ENCODE measurements at places on chromosomes 6 and 20.

DNA sequence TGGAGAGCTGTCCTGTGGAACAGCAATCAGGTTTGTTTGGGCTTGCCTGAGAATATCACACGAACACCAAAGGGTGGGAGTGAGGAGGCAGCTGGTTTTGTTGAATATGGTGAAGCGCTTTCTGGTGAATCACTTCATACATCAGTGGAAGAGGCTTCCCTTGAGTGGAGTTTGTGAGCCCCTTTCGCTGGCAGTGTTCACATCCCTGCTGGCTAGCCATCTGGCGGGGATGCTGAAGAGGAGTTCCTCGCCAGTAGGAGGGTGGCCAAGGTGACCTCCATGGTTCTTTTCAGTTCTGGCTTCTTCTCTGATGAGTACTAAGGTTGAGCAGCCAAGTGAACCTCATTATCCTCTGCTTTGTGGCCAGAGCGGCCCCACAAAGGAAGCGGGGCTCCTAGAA lies 37.7 kb upstream of the RNF8 start:
- DNase-seq = no peak

DNA sequence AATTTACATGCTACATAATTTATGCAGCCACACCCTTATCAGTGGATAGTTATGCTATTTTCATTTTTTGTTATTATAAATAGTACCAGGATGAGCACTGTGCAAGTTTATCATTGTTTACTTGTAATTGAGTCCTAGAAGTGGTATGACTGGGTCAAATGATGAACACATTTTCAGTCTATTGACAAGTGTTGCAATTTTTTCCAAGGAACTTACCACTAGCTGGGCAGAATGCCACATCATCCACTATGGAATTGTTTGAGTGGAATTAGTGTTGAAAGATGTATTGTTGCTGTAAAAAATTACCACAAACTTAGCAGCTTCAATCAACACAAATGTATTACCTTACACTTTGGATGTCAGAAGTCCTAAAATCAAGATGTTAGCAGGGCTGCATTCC lies 38.1 kb upstream of the OPN5 start:
- DNase-seq = no peak

DNA sequence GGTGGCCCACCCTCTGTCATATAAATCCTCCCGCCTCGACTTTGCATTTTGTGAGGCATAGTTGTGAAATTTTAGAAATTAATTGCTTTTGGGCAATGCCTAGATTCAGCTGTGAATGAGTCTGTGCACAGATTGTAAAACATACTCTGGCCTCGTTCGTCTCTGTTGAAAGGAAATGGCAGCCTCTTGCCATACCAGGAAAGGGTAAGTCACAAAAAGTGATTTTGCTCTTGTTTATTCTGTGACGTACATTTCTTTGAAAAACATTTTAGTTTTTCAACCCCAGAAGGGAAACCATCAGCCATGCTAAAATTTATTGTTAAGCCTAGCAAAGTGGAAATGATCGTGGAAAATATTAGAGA lies 15.3 kb upstream of the EXOC2 start:
- DNase-seq = no peak

GRCh38 chr6:119183457-119183856 lies 105.0 kb upstream of the FAM184A start:
- no peak for DNase-seq

- DNase-seq = no peak
These were observed 25.7 kb downstream of the CPNE5 start for GRCh38 chr6:36813526-36813925.

GRCh38 chr6:617456-618100 lies 39.3 kb downstream of the HUS1B start:
- DNase-seq = peak; percentile 22

GRCh38 chr6:69918813-69919475 lies 52.6 kb downstream of the COL19A1 start:
- DNase-seq = no peak

- no peak for DNase-seq
These were observed 1.3 kb downstream of the LKAAEAR1 start for GRCh38 chr20:64082820-64083377.

DNA sequence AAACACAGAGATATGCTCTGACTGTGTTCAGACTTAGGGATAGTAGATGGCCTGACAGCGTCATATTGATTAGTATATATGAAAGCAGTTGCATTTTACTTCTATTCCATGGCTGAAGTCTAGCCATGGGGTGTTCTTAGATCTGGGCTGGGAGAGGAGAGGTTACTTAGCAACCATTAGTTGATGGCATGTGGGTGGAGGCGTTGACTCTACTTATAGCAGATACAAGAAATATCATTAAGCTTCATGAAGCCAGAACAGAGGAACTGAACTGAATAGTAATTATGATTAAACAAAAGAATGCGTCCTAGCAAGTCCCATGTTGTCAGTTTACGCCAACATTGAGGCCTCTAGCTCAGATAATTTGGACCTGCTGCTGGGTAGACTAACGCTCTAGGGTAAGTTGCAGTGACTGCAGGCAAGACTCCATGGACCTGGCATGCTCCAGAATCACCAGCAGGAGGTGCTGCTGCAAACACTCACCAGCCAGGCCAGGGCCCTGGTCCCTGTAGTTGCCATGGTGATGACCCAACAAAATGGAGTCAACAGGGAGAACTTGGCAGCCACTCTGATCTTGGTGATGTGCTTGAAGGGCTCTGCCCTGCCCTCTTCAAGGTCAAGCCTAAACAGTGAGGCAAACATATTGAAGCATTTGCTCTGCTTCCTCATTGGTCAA lies 477.3 kb downstream of the PREX1 start:
- no peak for DNase-seq

DNA sequence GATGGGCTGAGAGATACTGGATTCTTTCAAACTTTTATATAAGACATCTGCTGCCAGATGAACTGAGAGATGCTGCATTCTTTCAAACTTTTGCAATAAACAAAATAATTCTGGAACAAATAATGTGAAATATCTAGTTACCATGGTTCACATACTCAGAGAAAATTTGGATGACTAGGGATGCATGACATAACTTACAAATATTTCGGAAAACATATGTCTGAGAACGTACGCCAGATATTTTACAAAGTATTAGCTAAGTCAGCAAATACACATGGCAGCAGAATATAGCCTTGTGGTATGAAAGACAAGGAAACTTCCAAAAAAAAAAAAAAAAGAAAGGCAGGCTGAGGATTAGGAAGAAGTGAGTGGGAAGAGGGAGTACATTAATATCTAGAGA lies 113.3 kb upstream of the TRAF3IP2 start:
- no peak for DNase-seq

DNA sequence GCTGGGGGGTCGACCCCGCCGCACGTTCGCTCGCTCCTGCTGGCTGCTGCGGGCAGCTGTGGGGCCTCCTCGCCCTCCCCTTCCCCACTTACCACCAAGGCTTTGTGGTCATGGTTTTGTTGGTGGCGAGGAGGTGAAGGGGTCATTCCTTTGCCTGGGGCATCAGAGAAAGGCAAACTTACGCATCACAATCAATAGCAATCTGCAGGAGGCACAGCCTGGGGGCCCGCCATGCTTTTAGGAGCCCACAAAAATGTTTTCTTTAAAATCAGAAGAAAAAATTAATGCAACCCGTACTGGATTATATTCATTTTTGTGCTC lies 137.0 kb downstream of the IMPG1 start:
- DNase-seq = no peak

- DNase-seq = no peak
These were observed 10.7 kb upstream of the UQCC2 start for GRCh38 chr6:33722103-33722623.

DNA sequence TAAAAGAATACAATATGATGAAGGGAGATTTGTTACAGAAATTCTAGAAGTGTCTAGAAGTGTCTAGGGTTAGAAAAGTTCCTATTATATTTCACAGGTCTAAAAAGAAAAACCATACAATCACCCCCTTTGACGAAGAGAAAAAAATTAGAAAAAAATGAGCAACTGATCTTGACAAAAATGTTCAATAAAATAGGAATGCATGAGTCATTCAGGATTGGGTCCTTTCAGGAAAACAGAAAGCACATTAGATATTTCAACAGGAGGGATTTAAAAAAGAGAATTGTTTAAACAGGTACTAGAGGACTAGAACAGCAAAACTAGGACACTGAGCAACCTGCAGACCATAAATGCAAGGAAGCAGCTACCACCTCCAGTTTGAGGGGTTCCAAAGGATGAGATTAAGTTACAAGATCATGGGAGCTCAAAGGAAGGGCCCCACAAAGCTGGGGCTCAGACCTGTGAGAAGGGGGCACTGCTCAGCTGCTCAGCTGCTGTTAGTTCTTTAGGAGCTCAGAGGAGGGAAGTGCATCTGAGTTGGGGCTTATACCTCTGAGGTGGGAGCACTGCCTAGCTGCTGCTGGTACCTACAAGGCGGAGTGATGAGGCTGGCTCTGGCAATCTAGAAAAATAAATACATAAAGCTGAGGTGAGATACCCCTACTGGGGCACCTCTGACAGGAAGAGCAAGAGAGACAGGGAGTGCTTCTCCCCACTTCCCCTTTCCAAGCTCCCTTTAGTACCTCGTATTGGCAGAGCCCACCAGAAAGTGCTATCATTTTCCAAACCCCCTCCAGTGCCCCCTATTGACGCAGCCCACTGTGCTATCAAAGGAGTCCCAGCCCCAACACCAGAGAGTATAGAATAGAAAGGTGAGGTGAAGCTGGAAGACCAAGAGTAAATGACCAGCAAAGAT lies 27.1 kb upstream of the BEND6 start:
- no peak for DNase-seq

DNA sequence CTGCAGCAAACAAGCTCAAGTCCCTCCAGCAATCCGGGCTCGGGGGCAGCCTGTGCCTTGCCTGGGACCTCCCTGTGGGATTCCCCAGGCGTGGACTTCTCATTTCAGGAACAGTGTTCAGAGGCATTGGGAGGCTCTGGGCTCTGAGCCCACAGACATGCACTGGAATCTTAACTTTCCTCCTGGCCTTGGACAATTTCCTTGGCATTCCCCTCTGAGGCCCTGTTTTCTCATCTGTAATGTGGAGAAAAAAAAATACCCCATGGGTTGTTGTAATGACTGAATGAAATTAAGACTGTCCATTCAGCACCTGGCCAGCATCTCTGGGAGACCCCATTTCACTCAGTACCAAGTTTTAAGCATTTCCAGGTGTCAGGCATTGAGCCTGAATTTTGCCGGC lies 17.6 kb downstream of the BPIFB4 start:
- DNase-seq = no peak

DNA sequence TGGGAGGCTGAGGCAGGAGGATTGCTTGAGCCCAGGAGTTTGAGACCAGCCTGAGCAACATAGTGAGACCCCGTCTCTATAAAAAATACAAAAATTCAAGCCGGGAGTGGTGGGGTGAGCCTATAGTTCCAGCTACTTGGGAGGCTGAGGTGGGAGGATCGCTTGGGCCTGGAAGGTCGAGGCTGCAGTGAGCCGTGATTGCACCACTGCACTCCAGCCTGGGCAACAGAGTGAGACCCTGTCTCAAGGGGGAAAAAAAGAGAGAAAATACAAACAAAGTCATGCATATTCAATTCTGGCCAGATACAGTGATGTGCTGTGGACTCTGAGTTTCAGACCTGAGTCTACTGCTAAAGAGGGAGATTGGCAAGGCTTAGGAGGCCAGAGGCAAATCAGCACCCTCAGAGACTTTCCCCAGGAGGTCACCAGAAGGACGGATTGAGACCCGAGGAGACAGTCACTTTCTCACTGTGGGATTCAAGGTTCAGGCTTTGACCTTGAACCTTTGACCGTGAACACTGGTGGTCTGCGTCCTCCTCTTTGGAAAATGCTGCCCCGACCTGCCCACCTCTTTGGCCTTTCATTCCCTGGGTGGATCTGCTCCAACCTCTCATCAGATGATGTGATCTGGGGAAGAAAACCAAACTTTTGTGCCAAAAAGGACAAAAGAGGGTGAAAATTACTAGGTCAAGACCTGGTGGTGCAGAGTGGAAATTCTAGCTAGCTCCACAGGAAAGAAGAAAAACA lies 31.2 kb downstream of the TGM2 start:
- no peak for DNase-seq

GRCh38 chr20:17568972-17569521 lies 828 bp upstream of the DSTN start:
- DNase-seq = peak; percentile 76

DNA sequence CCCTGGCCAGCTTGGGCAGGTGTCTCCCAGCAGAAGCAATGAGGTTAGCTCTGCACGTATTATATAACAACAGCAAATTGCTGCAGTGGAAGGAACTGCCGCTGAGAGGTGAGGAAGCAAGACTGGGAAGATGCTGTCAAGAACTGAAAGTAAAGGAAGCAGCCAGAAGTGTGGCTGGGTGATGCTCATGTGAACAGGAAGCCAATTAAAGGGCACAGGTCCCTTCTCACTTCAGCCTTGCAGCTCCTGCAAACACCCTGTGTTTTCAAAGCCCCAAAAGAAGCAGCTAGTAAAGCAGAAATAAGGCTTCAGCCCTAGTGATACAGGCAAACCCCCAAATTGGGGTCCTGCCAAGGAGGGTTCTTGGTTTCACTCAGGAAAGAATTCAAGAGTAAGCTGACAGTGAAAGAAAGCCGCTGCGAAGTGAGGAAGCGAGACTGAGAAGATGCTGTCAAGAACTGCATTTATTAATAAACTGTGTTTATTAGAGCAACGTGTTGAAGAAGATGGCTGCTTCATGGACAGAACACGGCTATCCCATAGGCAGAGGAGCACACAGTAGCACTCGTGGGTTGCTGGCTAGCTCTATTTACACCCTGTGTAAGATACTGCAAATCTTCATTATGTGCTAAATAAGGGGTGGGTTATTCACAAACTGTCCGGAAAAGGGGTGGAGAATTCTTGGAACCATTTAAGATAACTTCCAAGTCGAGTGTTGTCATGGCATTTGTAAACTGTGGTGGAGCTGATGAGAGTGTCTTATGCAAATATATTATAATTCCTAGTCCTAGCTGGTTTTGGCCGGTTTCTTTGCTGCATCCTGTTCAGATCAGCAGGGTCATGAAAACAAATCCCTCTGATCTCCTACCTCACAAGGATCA lies 152.2 kb downstream of the LINC00237 start:
- DNase-seq = no peak

- no peak for DNase-seq
These were observed 27.1 kb downstream of the AGPAT4 start for GRCh38 chr6:161246725-161247124.

- DNase-seq = no peak
These were observed 563.1 kb downstream of the RFPL4B start for GRCh38 chr6:112910256-112910655.

- no peak for DNase-seq
These were observed 35.0 kb upstream of the CD93 start for GRCh38 chr20:23120936-23121750.

DNA sequence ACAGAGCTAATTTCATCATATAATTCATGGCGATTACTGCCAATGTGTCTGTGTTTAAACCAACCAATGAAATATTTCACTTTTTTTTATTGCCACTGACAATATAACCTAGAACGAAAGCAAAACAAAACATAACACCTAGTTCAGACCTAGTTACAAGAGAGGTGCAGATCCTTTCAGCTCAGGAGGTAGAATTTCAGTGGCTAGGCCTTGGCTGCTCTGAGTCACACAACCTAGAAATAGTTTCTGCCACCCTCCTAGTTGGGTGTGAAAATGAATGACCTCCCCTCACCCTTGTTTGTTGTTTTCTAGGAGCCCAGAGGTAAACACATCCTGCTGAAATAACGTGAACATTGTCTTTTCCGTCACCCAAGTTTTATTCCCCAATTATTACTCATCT lies 356.3 kb downstream of the HTR1B start:
- DNase-seq = no peak

All from frontal cortex (tissue), 4 donors.